Fibroblast of skin of back (primary cell): ENCODE measurements at places on chromosomes 4 and X.

DNA sequence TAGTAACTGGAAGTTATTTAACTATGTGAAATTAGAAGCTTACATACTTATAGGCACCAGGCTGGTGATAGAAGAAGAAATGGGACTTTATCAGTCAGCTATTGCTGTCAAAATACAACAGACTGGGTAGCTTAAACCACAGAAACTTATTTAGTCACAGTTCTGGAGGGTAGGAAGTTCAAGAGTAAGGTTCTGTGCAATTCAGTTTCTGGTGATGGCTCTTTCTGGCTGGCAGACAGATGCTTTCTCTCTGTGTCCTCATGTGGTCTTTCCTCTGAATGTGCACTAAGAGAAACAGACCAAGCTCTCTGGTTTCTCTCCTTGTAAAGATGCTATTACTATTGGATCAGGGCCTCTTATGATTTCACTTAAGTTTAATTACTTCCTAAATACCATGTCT is 92.1 kb upstream of the ANKRD50 start:
- no peak for DNase-seq

DNA sequence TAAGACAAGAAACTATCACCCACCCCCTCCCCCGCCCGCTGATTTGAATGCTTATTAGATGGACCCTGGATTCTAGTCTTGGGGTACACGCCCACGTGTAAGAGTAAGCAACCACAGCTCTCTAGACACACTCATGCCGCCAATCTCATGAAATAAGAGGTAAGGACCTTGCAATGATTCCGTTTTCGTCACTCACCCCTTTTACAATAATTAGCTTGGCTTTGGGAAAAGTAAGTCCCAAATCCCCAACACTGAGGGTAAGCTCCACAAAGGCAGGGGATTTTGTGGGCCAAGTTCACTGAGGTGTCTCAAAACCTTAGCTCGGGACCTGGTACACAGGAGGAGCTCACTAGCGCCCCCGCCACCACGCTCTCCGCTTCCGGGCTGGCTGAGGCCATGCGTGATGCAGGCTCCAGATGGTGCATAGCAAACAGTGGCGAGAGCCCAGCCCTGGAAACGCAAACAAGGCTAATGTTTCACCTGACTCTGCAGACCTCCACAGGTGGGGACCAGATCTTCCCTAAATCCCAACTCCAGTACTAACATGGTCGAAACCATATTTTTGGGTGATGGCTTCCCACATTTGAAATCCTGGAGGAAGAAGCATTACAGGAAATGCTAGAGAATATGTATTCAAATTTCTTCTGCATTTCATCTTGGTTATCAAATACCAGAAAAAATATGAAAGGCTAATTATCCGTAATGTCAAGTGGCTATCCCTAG is 4.1 kb downstream of the PLAC8 start:
- peak; percentile 68 for DNase-seq

DNA sequence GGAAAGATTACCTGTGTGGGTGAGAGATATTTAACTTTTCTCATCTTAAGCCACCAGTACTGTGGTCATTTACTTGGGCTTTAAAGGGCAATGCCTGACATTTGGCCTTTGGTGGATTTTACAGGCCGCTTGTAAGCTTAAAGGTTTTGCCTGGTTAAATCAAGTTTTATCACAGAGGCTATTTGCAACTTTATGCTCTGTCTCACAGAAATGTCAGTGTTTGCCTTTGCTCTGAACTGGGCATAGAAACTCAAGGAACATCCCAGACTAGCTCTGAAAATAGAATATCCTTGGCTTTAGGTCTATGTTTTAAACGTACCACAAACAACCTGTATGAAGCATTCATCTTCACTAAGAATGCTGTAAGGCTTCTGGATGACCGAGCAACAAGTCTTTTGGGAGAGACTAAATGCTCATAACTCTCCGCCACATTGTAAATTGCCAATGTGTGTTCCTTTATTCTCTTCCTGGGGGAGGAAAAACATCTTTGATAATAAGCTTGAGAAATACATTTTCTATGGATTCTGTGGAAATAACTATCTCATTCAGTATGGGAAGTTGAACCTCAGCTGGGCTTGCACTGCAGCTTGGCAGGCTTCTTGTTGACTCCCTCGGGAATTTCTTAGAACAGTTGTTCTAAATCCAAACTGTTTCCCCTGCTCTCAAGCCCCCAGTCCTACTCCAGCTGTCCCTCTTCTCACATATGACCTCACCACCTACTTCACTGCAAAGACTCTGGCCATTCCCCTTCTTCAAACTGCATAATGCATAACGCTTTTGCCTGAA is 105.8 kb upstream of the WDR44 start:
- no peak for DNase-seq

GRCh38 chrX:53794181-53794580 is 107.7 kb upstream of the HUWE1 start:
- DNase-seq, result no peak

GRCh38 chr4:143351774-143352451 is 15.2 kb downstream of the GAB1 start:
- no peak for DNase-seq

GRCh38 chr4:164261831-164262230 is 492.1 kb upstream of the SMIM31 start:
- no peak for DNase-seq

- no peak for DNase-seq
These were observed 9.4 kb upstream of the CPLX1 start for GRCh38 chr4:835148-836002.

DNA sequence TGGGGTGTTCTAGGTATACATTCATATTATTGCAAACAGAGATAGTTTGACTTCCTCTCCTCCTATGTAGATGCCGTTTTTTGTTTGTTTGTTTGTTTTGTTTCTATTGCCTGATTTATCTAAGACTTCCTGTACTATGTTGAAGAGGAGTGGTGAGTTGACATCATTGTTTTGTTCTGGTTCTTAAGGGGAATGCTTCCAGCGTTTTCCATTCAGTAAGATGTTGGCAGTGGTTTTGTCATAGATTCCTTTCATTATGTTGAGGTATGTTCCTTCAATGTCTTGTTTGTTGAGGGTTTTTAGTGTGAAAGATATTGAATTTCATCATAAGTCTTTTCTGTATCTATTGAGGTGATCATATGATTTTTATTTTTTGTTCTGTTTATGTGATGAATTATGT is 401.6 kb upstream of the EPHA5 start:
- no peak for DNase-seq

DNA sequence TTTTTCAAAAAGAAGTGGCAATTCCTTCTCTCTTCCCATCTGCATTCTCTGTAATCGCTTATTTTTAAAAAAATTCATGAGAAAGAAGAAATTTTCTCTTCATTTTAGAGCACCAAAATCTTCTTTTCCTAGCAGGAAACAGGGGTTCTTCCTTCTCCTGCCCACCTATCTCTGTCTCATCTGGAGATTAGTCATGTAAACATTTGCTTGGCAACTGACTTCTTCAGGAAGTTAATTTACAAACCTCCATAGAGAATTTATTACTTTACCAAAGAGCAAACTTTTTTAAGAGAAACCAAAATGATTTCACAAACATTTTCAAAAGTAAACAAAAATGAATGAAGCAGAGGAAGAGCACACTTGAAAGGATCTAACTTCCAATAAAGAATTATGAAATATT is 13.5 kb downstream of the TTC29 start:
- no peak for DNase-seq

- DNase-seq, result no peak
These were observed 10.5 kb upstream of the NDUFC1 start for GRCh38 chr4:139312552-139313332.

DNA sequence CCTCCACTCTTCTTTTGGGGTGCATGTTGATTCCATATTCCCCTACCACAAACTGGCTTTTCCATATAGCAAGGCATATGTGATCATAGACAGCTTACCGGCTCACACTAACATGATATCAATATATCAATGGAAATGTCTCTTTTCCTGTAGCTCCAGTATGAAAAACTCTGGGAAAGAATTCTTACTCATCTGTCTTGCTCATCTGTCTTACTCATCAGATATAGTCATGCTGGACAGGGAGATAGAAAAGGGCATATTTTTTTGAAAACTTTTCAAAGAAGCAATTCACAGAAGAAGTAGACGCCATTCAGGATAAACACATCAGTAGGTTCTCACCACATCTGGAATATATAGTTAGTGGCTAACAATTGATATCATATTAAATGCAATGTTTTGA is 794.7 kb downstream of the RAB28 start:
- DNase-seq, result no peak
